ENCODE measurements at places on chromosomes 16 and 17.

DNA sequence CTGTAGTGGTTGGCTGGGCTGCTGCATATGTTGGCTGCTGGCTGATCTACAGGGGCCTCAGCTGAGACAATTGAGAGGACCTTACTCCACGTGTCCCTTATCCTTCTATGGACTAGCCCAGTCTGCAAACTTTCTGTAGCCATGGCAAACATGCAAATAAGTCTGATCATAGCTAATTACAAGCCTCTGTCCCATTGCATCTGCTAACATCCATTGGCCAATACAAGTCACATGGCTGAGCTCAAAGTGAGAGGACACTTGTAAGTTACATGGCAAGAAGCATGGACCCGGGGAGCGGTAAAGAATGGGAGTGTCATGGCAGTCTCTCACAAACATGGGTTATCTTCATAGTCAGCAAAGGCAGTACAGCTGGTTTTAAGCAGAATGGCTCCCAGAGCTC is 11.6 kb upstream of the IL4R start:
- DNase-seq = no peak

DNA sequence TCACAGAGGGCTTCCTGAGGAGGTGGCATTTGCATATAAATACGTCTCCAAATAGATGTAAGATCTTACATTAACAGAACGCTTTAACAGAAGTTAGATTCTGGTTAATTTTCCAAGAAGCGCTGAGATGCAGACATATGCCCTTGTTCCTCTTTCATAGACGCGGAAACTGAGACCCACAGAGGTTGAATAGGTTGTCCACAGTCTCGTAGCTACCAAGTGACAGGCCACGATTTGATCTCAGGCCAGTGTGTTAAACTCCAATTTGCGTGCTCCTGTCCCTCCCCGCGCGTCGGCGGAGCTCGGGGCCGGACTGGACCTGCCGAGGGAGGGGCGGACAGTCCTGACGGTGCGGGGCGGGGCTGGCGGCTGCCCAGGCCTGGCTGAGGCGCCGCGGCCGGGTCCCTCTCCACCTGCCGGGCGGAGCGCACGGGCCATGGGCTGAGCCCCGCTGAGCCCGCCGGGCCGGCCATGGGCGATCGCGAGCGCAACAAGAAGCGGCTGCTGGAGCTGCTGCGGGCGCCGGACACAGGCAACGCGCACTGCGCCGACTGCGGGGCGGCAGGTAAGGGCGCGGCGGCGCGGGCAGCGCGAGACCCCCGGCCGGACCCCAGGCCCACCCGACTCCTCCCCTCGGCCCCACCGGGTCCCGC is at the start of gene ADAP2:
Gene ADAP2, plus strand, starts transcription at position 402 of the 653 bp plus-strand sequence. Its CDS starts 70 bp downstream, at position 472.
- no peak for DNase-seq

GRCh38 chr16:22425036-22425801 is 50.8 kb upstream of the CDR2 start:
- no peak for DNase-seq

DNA sequence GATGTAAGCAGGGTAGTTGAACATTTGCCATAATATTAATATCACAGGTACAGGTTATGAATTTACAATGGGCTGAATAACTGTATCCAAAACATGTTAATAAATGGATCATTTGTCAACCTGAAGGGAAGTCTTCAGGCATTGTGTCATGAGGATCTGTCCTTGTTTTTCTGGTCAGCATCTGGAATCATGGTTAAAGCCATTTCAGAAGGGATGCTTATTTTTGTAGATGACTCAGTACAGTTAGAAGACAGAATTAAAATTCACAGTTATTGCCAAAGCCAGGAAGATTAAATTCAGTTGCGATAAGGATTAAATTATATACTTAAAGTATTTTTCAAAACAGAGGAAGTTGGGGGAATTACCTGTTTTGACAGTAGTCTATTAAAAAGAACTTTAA is 8.0 kb downstream of the PSMD11 start:
- no peak for DNase-seq

GRCh38 chr17:43900183-43900857 is 7.0 kb downstream of the MPP2 start:
- peak; percentile 78 for DNase-seq

DNA sequence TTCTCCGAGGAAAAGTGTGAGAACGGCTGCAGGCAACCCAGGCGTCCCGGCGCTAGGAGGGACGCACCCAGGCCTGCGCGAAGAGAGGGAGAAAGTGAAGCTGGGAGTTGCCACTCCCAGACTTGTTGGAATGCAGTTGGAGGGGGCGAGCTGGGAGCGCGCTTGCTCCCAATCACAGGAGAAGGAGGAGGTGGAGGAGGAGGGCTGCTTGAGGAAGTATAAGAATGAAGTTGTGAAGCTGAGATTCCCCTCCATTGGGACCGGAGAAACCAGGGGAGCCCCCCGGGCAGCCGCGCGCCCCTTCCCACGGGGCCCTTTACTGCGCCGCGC is at the start of gene ERBB2:
Gene ERBB2, plus strand, starts transcription at position 247 of the 330 bp plus-strand sequence. CDS start 175 bp downstream, outside the sequence.
- DNase-seq = no peak

DNA sequence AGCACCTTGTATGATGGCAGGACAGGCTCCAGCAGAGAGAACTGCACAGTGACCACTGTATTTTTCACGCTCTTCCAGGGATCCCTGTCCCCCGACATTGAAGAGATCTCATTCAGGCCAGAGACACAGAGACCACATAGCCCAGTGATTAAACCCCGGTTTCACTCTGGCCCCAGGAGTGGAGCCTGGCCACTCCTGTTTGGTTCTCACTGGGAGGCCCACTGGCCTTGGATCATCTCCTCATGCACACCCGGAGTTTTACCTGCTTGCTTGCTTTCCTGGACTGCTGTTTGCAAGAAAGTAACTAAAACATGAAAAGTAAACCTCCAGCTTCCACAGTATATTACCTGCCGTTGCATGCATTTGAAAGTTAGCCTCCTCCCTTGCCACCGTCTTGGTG is 13.2 kb upstream of the CLEC18C start:
- no peak for DNase-seq

GRCh38 chr17:21146362-21147015 is 19.7 kb downstream of the DHRS7B start:
- no peak for DNase-seq

DNA sequence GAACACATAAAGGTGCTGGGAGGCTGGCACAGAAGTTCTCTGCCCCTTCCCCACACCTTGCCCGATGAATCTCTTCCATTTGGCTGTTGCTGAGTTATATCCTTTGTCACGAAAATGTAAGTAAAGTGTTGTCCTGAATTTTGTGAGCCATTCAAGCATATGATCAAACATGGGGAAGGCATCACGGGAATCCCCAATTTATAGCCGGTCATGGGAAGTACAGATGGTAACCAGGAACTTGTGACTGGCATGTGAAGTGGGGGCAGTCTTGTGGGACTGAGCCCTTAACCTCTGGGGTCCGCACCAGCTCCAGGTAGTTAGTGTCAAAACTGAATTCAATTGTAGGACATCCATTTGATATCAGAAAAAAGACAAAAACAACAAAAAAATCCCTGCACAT is 13.2 kb downstream of the TOM1L2 start:
- DNase-seq = no peak

DNA sequence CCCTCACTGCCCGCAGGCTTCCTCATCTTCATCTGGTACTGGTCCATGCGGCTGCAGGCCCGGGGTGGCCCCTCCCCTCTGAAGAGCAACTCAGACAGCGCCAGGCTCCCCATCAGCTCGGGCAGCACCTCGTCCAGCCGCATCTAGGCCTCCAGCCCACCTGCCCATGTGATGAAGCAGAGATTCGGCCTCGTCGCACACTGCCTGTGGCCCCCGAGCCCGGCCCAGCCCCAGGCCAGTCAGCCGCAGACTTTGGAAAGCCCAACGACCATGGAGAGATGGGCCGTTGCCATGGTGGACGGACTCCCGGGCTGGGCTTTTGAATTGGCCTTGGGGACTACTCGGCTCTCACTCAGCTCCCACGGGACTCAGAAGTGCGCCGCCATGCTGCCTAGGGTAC is 4.7 kb upstream of the ADGRG3 start:
- DNase-seq = no peak

GRCh38 chr17:17408236-17408794 is 68.5 kb upstream of the MED9 start:
- no peak for DNase-seq

GRCh38 chr16:68284847-68285246 is 20.5 kb downstream of the SLC7A6 start:
- no peak for DNase-seq

GRCh38 chr16:1222553-1223354 is 2.3 kb downstream of the TPSG1 start:
- no peak for DNase-seq

DNA sequence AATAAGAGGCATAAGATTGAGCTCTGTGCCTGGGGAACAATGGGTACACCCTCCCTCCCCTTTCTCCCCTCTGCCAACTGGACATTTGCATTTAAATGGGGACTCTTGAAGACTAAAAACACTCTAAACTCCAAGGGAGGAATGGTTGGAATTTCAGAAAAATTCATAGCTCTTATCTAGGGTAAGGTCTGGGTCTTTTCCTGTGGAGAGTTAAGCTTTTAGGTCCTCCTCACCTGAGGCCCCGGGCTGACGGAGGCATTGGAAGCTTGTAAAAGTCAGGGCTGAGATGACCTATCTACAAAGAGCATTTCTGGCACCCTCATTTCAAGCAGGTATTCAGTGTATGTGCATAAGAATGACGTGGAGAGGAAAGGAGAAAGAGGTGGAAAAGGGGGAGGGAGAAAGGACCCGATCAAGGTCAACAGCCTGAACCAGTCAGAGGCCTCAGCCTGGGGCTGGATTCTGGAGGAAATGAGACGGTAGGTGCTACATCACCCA is 78.0 kb downstream of the RAP1GAP2 start:
- no peak for DNase-seq
